Neural progenitor cell (in vitro differentiated cells): ENCODE measurements at places on chromosomes 2 and 18. TPM values are rescaled to one million over a fixed set of nuclear protein-coding genes. Genes with fewer than 3 reads are reported as not detected.

The ZAP70 gene
- 0.37 TPM in 1 of 2 replicates, not detected in the other for total RNA-seq

The MAL gene
- total RNA-seq, result not detected in 2 replicates

DNA sequence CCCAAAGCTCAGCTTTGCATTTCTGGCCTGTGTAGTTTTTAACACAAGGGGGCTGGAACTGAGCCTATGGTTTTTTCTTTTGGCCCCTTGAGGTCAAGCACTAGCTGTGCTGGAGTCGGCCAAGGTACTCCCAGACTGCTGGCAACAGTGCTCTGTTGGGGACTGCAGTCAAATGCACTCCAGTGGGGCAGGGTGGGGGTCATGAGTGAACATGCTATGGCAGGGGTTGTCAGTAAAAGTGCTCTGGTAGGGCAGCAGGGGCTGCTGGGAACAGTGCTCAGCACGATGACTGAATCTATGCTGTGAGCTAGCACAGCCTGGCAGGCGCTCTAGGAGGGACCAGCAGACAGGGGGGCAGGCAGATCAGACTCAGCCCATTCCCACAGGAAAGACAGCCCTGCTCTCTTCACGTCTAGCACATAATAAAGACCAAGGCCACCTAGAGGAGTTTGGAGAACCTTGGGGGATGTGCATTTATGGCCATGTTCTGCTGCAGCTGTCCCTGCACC is 55.0 kb upstream of the CERS6 start:
- DNase-seq, result no peak
- no peaks in the 10 kb centered on the region for H3K27me3 ChIP-seq
- no peak overlapping the region for H3K27ac ChIP-seq
- H3K4me1 ChIP-seq, result no peaks in the 10 kb centered on the region

GRCh38 chr2:240472078-240472790 is 36.8 kb downstream of the GPC1 start:
- no peak overlapping the region for H3K4me3 ChIP-seq
- no peak for DNase-seq
- H3K4me1 ChIP-seq, result no peaks in the 10 kb centered on the region

DNA sequence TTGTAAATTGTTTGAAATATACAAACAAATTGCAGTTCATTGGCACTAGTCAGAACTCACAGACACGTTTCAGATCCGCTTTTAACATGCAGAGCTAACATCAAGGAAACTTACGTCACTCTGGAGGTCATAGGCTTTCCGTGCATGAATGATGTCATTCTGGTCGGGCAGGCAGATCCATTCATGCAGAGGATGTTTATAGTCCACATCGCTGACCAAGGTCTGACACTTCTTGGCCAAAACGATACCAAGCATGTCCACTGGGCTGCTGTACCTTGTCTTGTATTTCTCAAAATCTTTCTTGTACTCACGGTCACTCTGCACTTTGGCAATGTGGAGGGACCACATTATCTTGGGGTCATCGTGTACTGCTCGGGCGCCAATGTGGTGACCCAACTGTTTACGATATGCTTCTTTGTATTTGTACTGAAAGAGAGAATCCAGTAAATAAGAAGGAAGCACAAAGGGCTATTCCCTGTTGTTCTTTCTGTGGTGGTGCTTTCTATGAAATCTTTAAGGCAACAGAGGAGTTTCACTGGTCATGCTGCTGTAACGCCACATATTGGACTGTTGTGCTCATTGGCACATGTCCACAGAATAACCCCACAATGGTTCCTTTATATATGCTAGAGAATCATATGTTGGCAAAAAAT is 114.8 kb downstream of the NEB start:
- H3K4me3 ChIP-seq, result no peak overlapping the region
- no peaks in the 10 kb centered on the region for H3K27me3 ChIP-seq
- no peaks in the 10 kb centered on the region for H3K36me3 ChIP-seq
- no peak for DNase-seq
- no peak overlapping the region for H3K27ac ChIP-seq

- no peaks in the 10 kb centered on the region for H3K27me3 ChIP-seq
- peaks cover 4% of the 10 kb centered on the region for H3K4me1 ChIP-seq
- H3K4me3 ChIP-seq, result no peak overlapping the region
- H3K36me3 ChIP-seq, result no peaks in the 10 kb centered on the region
- no peak for DNase-seq
- no peak overlapping the region for H3K27ac ChIP-seq
Observed at GRCh38 chr18:21672521-21673267, 31.9 kb downstream of the ABHD3 start.

DNA sequence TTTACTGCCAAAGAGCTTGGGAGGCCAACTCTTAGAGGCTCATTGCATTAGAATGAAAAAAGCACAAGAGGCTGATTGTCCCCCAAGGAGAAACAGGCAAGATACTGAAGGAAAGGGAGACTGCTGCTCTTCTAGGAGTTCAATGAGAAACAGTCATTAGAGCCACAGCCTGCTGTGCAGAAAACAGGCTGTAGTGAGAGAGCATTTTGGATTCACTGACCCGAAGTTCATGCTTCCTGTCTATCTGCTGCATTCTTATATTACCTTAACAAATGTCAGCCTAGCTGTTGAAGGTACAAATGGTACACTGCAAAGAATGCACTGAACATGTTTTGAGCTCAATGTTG is 423.3 kb downstream of the SETBP1 start:
- no peaks in the 10 kb centered on the region for H3K36me3 ChIP-seq
- H3K4me3 ChIP-seq, result no peak overlapping the region
- no peak overlapping the region for H3K27ac ChIP-seq
- no peaks in the 10 kb centered on the region for H3K27me3 ChIP-seq
- peak; percentile 2 for DNase-seq

GRCh38 chr2:223300326-223300725 is 248.3 kb downstream of the KCNE4 start:
- no peak overlapping the region for H3K4me3 ChIP-seq
- no peaks in the 10 kb centered on the region for H3K36me3 ChIP-seq
- H3K4me1 ChIP-seq, result peaks cover 10% of the 10 kb centered on the region
- no peak overlapping the region for H3K27ac ChIP-seq
- H3K27me3 ChIP-seq, result no peaks in the 10 kb centered on the region

GRCh38 chr18:23867006-23867405 is 147.5 kb upstream of the TTC39C start:
- H3K27ac ChIP-seq, result no peak overlapping the region
- no peaks in the 10 kb centered on the region for H3K36me3 ChIP-seq
- DNase-seq, result no peak
- H3K27me3 ChIP-seq, result no peaks in the 10 kb centered on the region

DNA sequence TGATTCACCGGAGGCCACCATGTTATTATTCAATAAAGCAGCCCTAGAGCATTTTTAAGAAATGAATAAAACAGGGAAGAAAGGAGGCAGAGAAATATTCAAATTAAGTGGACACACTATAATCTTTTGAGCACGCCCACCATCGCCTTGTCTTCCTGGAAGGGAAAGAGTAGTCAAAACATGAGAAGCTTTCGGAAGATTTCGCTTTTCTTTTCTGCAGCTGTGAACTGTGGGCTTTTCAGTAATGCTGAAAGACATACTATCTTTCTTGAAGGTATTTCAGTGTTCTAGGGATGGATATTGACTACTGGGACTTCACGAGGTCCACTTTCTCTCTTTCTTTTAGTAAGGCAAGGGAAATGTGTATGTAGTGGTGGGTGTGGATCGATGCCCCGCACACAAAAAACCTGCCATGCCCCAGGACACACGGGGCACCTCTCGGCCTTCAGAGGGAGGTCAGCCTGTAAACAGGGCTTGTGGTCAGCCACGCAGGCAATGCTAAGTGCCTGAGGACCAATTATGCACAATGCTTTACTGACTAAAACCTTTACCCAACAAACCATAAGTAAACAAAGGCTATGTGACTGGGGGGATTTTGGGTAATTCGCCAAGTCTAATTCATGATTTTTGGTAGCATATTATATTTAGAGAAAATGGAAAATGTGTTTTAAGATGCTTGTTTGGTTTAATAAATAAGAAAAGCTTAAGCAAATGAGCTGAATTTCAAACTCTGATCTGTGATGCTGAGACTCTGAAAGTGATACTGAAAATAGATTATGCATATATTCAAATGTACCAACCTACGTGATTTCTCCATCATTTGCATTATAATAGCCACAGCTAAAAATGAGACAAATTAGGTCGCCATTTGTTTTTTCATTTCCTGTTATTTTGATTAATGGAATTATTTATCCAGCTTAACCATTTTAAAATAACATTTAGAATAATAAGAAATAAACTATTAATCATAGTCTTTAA is 130.5 kb downstream of the ZNF516 start:
- no peak overlapping the region for H3K4me3 ChIP-seq
- no peak overlapping the region for H3K27ac ChIP-seq
- no peaks in the 10 kb centered on the region for H3K27me3 ChIP-seq
- peaks cover 12% of the 10 kb centered on the region for H3K4me1 ChIP-seq
- DNase-seq, result no peak
- H3K36me3 ChIP-seq, result peaks cover 4% of the 10 kb centered on the region

- H3K36me3 ChIP-seq, result peaks cover 3% of the 10 kb centered on the region
- H3K4me3 ChIP-seq, result no peak overlapping the region
- H3K27ac ChIP-seq, result no peak overlapping the region
Observed at GRCh38 chr2:237190966-237191713, 105.5 kb downstream of the COPS8 start.

GRCh38 chr2:83640506-83640905 is 818.6 kb downstream of the SUCLG1 start:
- no peaks in the 10 kb centered on the region for H3K27me3 ChIP-seq
- no peaks in the 10 kb centered on the region for H3K36me3 ChIP-seq
- DNase-seq, result no peak

GRCh38 chr2:86566158-86566820 is 3.0 kb upstream of the CHMP3 start:
- no peak overlapping the region for H3K27ac ChIP-seq
- no peak overlapping the region for H3K4me3 ChIP-seq
- peaks cover 7% of the 10 kb centered on the region for H3K4me1 ChIP-seq
- H3K36me3 ChIP-seq, result no peaks in the 10 kb centered on the region

GRCh38 chr2:218344090-218344754 is 12.4 kb upstream of the CATIP start:
- H3K4me3 ChIP-seq, result no peak overlapping the region
- DNase-seq, result no peak
- no peaks in the 10 kb centered on the region for H3K27me3 ChIP-seq
- no peaks in the 10 kb centered on the region for H3K36me3 ChIP-seq
- no peaks in the 10 kb centered on the region for H3K4me1 ChIP-seq

DNA sequence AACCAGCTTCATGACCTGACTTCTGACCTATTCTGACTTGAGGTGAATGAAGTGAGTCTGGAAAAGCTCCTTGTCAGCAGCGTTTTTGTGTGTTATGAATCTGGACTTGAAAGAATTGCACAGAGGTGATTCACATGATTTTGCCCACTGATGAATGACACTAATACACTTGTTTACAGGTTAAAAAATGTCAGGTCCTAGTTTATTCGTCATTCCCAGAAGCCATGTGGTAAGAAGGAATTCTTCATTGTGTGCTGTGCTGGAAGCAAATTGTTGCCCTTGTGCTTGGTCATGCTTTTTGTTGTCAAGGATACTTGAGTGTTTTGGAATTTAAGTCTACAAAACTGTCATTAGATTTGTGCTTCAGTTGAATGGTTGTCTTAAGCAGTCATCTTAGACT is 15.5 kb downstream of the SEC11C start:
- no peaks in the 10 kb centered on the region for H3K36me3 ChIP-seq
- no peaks in the 10 kb centered on the region for H3K27me3 ChIP-seq
- H3K4me1 ChIP-seq, result peaks cover 2% of the 10 kb centered on the region
- H3K4me3 ChIP-seq, result no peak overlapping the region
- DNase-seq, result no peak
- no peak overlapping the region for H3K27ac ChIP-seq

DNA sequence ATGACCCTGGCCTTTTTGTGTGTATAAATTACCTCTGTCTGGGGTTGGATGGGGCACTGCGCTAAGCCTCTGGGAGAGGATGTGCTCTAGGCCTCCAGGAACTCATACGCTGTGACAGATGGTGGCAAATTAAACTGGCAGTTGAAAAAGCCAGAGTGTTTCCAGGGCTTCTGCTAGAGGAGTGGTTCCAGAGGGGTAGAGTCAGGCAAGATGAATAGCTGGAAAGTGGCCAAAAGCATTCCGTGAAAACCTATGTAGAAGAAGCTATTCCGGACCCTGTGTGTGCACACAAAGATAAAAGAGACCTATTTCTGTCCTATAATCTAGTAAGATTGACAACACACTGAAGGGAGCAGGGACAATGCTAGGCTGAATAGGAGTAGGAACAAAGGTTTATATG is 84.8 kb downstream of the ACTR3 start:
- H3K4me1 ChIP-seq, result peaks cover 6% of the 10 kb centered on the region
- no peak overlapping the region for H3K4me3 ChIP-seq
- H3K27me3 ChIP-seq, result no peaks in the 10 kb centered on the region
- DNase-seq, result no peak

- no peak for DNase-seq
- no peak overlapping the region for H3K4me3 ChIP-seq
- no peaks in the 10 kb centered on the region for H3K36me3 ChIP-seq
- H3K27ac ChIP-seq, result no peak overlapping the region
- H3K27me3 ChIP-seq, result no peaks in the 10 kb centered on the region
- no peaks in the 10 kb centered on the region for H3K4me1 ChIP-seq
Observed at GRCh38 chr2:27762951-27763906, 8.3 kb upstream of the MRPL33 start.

DNA sequence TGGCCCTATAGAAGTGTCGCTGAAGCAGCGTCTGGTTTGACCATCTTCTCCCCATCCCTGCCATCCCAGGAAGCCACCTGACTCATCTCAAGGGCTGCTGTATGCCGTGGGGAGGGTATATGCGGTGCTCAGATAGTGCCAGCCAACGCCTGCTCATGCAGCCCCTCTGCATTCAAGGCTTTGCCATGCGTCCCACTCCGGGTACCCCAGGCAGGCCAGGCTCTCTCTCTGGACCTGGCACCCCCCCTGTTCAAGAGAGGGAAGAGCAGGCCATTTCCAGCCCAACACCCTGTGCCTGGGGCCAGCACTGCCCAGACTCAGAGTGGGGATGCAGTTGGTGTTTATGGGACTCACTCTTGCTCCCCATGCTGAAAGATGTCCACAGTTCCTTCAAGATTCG is 130.0 kb downstream of the GLI2 start:
- H3K4me1 ChIP-seq, result peaks cover 38% of the 10 kb centered on the region
- no peaks in the 10 kb centered on the region for H3K27me3 ChIP-seq
- no peaks in the 10 kb centered on the region for H3K36me3 ChIP-seq
- H3K27ac ChIP-seq, result no peak overlapping the region
- DNase-seq, result no peak
- H3K4me3 ChIP-seq, result no peak overlapping the region

- no peak overlapping the region for H3K27ac ChIP-seq
- no peaks in the 10 kb centered on the region for H3K36me3 ChIP-seq
- DNase-seq, result no peak
- H3K27me3 ChIP-seq, result no peaks in the 10 kb centered on the region
- H3K4me1 ChIP-seq, result no peaks in the 10 kb centered on the region
Observed at GRCh38 chr2:63790906-63791305, 50.8 kb upstream of the UGP2 start.
